ENCODE measurements at places on chromosomes 16 and 17.

- no peak for DNase-seq
These were observed 6.4 kb downstream of the KDM6B start for GRCh38 chr17:7840441-7840840.

DNA sequence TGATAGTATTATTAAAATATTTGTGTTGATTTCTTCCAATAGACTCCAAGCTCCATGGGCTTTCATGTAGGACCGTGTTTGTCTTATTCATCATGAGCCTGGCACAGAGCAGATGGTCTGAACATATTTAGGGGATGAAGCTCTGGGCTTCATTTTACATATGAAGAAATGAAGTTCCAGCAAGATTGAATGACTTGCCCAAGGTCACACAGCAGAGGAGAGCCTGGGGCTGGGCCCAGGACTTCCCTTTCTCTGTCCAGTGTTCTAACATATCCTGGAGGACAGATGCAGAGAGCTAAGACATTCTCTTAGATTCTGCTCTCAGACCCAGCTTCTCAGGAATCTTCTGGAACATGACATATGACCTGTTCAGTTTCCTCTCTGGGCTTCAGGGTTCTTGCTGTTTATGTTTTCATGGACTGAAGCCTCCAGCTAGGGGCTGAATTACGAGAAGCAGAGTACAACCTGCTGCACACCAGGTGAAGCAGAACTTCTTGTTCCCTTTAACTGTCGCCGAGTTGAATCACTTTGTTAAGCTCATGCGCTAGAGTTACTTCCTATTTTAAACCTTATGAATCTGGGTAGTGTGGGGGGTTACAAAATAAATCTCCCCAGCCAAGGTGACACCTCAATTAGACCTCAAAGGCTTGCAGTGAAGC lies 53.6 kb downstream of the GPRC5B start:
- no peak for DNase-seq

- DNase-seq: no peak
These were observed 72.6 kb downstream of the NLK start for GRCh38 chr17:28115046-28115445.

- no peak for DNase-seq
These were observed 207.6 kb downstream of the FTO start for GRCh38 chr16:53911513-53911912.

GRCh38 chr17:6823011-6823442 lies 8.5 kb downstream of the TEKT1 start:
- DNase-seq: no peak

DNA sequence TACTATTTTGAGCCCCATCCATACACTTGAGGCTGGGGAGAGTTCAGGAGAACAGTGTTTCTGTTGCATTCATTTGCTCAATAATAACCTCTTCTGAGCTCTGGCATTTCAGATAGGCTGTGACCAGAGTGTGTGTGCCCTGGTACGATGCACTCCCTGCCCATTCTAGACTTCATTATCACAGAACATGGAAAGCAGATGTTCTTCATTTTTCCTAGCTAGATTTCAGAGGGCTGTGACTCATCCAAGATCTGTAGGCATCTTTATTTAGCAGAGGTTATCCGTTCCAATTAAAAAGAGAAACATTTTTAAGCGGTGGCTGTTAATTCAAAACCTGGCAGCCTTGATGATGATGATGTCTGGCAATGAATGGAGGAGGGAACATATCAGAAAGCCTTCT lies 228.8 kb upstream of the EEF2KMT start:
- no peak for DNase-seq

DNA sequence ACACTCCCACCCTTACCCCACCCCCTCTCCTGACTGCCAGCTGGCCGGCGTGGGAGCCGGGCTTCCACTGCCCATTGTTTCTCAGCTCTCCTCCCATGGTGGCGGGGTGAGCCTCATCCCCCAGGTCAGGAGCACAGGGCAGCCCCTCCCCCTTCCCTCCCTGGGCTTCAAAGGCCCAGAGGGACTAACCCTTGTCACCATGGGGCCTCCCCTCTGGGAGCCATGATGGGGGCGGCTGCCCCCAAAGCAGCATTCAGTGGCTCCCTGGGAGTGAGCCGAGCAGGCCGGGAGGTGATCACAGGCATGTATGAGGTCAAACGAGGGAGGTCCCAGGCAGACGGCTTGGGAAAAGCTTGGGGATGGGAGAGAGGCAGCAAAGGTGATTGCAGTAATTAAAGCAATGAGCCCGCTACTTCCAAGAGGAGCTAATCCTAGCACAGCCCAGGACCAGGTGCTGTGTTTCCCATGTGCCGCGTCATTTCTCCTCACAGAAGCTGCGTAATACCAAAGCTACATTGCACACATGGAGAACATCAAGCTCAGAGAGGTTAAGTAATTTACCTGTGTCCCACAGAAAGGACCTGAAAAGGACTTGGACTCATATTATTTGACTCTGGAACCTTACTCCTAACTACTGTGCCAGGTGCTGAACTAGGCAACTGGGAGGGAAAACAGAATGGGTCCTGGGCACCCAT lies 24.5 kb downstream of the CDK5RAP3 start:
- no peak for DNase-seq

GRCh38 chr17:81412490-81413093 lies 17.3 kb downstream of the BAHCC1 start:
- DNase-seq: no peak

GRCh38 chr16:68704232-68704867 lies 32.7 kb upstream of the CDH1 start:
- DNase-seq: peak; percentile 87

- DNase-seq: no peak
These were observed 21.4 kb downstream of the PIEZO1 start for GRCh38 chr16:88763502-88764053.

DNA sequence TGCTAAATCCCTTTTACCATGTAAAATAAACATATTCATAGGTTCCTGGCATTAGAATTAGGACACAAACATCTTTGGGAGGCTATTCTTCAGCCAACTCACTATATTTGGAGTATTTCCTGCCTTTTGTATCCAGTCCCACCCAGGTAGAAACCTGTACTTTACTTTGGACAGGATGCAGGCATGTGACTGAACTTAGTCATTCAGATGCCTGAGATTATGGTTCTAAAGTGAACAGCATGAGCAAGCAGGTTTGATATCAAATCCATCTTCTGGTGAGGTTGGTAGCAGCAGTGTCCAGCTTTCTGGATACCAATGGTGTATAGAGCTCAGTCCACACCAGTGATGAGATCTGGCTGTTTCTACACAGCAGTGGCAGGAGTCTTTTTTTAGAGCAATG lies 20.2 kb downstream of the CA10 start:
- DNase-seq: no peak

DNA sequence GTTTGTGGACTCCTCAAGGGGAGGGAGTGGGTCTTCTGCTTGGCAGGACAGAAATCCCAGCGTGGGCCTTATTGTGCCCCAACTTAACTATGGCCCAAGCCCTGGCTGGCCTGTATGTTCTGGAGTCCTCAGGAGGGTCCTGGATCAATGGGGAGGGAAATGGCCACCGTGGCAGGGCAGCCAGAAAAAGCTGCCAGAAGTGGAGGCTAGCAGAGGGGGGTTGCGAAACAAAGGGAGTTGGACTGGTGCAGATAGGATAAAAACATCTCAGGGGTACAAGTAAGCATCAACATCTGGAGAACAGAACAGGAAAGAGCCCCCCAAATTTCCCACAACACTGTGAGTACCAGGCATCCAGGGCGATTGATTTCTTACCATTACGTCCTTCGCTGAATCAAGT lies 3.7 kb upstream of the CACNG1 start:
- no peak for DNase-seq

DNA sequence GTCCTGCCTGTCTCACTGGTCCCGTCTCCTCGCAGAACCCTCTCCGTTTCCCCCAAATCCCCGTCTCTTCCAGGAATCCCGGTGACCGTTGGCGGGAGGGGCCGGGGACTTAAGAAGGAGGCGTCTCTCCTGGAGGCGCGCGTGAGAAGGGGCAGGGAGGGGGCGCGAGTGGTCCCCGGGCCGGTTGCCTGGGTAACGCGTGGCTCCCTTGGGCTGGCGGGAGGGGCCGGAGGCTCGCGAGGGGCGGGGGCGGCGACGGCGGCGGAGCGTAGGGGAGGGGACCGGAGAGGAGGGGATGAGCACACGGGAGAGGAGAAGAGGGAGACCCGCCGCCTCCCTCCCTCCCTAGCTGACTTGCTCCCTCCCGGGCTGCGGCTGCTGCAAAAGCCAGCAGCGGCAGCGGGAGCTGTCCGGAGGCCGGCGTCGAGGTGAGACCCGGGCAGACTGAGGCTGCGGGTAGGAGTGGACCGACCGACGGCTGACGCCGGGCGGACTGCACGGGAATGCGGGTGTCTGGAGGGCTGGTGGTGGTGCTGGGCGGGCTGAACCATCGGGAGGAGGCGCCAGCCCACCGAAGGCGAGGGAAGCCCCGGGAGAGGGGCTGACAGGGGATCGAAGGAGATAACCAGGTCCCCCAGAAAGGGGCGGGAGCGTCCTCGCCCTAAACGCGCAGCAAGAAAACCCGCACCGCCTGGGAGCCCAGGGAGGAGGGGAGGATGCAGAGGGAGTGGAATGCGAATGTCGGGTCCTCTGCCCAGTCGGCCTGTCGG lies at the start of gene PRRT2:
TSS of gene PRRT2 (plus strand) at position 298 of the 770 bp plus-strand sequence. CDS start 862 bp downstream, outside the sequence.
- peak; percentile 68 for DNase-seq

GRCh38 chr16:57795431-57795878 lies 6.8 kb downstream of the KIFC3 start:
- peak; percentile 39 for DNase-seq

GRCh38 chr16:27303256-27304100 lies 10.3 kb upstream of the IL4R start:
- DNase-seq: no peak

- no peak for DNase-seq
These were observed 36.1 kb downstream of the NOG start for GRCh38 chr17:56629531-56630075.
